Mesenchymal stem cell (in vitro differentiated cells and primary cell): ENCODE measurements at places on chromosomes 6 and 20.

DNA sequence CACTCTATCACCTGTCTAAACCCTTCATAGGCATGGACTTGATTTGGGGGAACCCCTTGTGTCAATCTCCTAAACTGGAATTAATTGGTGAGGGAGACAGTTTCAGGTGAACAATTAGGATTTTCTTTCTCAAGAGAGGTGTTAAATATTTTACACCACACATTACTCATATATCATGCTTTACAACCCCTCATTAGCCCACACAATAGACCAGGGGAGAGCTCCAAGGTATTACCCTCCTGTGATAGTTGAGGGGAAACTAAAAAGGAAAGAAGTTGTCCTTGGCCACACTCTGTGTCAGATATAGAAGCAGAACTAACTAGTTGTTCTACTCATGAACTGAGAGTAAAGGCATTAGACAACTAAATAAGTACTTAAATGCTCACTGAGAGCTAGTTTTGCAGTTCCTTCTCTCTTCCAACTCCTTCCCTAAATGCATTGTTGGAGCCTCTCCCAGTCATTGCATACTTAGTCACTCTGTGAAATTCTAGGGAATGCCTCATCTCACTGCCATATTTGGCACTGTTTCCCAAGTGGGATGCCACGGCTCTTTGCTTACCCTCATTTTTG lies 183.7 kb upstream of the CEP162 start:
- peak; percentile 6 for DNase-seq

DNA sequence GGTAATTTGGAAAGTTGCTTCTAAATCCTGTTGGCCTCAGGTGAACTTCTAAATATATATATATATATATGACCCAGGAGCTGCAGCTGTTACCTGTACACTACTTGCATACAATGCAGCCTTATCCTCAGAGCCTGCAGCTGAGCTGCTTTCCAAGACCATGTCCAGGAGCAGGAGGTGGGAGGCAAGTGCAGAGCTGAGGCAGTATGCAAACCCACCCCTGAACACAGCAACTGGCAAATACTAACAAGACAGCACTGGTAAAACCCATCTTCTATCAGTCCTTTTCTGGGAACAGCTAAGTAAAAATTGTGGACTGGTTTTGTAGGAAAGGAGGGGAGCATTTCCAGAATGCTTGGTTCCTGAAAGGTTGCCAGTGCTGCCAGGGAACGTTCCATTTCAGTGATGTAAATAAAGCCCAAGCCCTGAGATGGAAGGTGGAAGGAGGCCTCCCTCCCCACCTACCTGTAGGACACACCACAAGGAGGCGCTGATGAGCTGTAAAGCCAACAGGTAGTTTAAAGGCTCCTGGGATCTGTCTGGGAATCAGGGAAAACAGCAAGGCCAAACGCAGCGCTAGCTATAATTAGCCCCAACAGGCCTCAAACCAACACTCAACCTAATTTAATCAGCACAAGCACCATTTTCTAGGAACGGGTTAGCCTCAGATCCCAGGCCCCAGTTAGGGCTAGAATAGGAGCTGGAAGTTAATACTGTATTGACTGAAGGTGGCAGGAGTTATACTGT lies 93.8 kb upstream of the MAP7 start:
- DNase-seq, result peak; percentile 81

DNA sequence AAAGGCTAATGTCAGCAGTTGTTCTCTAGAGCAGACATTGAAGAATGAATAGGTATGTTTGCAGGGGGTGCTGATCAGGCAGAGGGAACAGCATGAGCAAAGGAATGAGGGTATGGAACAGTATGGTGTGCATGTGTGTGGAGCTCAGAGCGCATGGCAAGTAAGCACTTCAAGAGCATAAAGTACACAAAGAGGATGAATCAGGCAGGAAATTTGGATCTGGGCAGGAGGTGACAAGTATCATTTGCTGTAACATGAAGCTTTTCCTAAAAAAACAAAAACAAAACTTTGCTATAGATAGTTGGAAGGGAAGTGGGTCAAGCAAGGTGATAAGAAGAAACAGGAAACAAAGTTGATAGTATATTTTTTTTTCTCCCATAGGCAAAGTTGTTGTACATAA lies 746.8 kb downstream of the HDGFL1 start:
- DNase-seq, result no peak

- DNase-seq, result no peak
Observed at GRCh38 chr6:140604786-140605185, 1230.3 kb upstream of the CITED2 start.

DNA sequence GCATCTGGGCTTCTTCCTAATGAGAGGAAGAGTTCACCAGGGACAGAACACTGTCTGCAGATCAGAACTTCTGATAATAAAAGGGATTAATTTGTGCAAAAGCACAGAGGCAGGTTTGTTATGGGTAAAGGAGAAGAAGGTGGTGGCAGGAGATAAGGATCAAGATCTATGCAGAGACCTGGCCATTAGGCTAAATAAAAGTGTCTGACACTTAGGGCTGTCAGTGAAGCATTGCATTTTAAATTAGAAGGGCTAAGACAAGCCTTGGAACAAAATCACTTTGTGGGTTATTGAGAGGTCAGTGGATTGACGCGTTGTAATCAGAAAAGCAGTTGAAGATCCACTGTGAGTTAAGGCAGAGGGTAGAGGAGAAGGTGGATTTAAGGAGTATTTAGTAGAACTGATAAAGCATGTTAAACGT lies 76.8 kb downstream of the MAP3K4 start:
- no peak for DNase-seq

GRCh38 chr20:50408526-50409364 lies 101.4 kb upstream of the PTPN1 start:
- no peak for DNase-seq

DNA sequence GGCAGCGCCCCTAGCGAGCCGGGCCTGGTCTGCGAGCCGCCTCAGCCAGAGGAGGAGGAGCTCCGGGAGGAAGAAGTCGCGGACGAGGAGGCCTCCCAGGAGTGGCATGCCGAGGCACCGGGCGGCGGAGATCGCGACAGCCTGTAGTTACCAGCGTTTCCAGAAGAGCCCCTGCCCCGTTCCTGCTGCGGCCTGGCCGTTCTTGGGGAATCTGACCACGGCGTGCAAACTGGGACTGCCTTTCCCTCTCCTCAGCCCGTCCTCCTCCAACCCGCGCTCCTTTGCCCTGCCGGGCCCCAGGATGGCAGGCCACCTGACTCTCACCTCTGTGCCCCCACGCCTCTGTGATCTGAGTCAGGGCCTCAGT lies 802 bp downstream of the HDGFL1 start:
- DNase-seq, result no peak

DNA sequence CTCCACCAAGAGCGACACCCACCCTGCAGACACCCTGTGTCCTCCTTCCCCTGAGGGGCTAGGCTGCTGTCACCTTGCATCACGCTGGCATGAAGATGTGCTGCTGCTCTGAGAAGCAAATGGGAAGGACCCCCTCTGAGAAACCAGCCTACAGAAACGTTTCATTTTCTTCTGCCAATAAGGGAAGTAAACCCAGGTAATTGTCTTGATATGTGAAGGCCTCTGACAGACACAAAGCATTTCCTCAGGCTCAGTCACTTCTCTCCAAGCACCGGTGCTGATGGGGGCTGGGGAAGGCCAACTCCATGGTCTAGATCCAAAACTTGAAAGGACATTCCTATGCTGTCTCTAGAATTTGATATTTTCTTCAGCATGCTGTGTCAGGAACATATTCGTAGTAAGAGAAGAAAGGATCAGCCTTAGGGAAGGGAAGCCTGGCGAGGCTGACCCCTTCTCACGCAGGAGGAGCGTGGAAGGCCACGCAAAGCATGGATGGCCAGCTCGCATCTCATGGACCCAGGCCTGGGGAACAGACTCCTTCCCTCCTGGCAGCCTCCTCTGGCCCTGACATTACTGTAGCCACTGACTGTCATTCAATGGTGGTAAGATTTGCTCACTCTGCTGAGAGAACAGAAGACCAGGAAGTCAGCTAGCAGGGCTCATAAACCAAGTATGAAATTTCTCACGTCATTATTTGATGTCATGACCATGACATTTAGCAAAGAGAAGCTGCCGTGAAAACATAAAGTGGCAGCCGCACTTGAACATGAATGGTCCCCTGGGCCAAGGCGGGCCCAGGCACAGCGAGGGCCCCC lies 20.4 kb downstream of the ACSS1 start:
- no peak for DNase-seq

GRCh38 chr6:95232446-95232845 lies 344.9 kb upstream of the MANEA start:
- DNase-seq, result no peak

DNA sequence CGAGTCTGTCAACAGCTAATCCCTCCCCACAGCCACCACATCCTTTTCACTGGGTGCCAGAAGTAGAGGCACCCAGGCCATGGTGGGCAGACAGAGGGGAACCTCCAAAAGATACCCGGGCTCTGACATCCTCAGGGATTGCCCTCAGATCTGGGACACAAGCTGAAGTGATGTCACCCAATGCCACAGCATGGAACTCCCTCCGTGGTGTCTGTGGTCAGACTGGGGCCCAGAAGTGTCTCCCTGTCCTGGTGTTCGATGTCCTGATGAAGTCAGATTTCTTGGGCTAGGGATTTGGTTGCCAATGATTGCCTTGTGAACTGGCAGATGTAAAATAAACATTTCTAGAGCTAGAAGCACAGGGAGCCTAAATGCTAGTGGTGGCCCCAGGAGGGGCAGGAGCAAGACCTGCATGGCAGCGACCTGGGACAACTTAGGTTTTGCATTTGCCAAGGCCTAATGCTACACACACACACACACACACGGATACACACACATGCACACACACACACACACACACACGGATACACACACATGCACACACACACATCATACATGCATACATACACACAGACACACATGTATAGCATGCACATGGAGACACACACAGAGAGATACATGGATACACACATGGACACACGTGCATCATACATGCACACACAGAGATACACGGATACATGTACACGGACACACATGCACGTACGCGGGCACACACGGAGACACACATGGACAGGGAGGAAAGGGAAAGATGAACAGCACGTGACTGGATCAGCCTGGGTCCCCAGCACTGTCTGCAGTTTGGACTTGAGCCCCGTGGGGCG lies 221.0 kb downstream of the NFATC2 start:
- DNase-seq, result peak; percentile 48

- peak; percentile 53 for DNase-seq
Observed at GRCh38 chr6:41257369-41258195, 28.9 kb downstream of the TREM1 start.

DNA sequence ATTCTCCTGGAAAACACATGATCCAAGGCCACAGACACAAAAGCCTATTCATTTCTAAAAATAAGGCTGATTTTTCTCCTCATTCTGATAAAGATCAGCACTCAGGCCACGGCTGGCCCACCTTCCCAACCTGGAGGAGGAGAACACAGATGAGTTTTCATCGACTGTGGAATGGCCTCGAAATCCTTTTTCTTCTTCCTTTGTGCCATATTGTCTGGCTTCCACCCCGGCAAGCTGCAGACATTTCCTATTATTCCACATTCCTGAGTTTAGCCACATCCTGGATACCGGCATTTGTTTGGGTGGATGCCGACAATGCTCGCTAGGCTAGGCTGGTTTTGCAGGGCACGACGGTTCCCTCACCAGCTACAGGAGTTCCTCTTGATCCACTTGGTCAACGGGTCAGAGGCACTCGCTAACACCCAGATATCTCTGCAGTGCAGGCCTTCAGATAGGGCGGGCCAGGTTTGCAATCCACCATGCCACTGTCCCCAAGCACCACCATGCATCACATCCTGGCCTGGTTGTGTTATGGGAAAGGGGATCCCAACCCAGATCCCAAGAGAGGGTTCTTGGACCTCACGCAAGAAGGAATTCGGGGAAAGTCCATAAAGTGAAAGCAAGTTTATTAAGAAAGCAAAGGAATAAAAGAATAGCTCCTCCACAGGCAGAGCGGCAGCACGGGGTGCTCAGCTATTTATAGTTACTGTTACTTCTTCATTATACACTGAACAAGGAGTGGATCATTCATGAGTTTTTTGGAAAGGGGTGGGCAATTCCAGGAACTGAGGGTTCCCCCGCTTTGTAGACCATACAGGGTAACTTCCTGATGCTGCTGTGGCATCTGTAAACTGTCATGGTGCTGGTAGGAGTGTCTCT lies 4.2 kb upstream of the CTSZ start:
- peak; percentile 83 for DNase-seq
